Neural progenitor cell (in vitro differentiated cells): ENCODE measurements at places on chromosomes 3 and 15. TPM values are rescaled to one million over a fixed set of nuclear protein-coding genes. Genes with fewer than 3 reads are reported as not detected.
A peak's percentile ranks its signal among the peaks of the same experiment; 100 is the strongest.

DNA sequence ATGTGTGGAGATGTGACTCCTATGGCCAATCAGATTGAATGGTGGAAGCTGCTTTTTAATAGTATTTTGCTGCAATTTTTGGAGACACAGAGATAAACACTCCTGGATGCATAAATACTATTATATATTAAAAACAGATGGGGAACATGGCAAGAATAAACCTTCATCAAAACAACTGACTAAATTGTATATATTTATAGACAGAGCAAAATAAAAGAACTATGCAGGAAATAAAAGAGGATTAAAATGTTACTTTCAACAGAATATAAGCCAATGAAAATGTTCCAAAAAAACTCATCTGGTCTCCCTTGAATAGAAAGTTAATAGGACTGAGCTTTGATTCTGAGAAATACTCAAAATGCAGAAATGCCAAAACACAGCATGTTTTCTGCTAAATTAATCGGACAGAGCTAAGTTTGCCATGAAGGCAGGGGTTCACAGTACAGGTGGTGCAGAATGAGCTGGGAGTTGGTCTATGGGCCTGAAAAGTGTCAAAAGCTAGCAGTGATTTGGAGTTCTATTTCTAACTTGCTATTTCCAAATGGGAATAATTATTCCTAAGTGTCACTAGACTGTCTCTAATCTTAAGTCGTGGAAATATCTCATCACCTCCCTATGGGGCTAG, 227.2 kb downstream of the CNTN3 start:
- no peak for DNase-seq

GRCh38 chr3:31170932-31171670, 276.6 kb upstream of the GADL1 start:
- DNase-seq: no peak

GRCh38 chr3:177657243-177657642, 460.0 kb upstream of the TBL1XR1 start:
- DNase-seq: no peak

DNA sequence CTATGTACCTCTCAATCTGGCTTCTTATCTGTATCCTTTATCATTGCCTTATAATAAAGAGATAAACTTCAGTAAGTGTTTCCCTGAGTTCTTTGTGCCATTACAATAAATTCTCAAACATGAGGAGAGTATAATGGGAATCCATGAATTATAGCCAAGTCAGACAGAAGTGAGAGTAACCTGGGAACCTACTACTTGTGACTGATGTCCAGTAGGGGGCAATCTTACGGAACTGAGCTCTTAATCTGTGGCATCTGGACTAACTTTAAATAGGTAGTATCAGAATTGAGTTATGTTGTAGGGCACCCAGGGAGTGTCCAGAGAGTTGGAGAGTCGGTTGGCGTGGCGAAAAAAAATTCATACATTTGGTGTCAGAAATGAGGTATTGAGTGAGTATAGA, 542.6 kb downstream of the ZBBX start:
- DNase-seq: peak; percentile 66

DNA sequence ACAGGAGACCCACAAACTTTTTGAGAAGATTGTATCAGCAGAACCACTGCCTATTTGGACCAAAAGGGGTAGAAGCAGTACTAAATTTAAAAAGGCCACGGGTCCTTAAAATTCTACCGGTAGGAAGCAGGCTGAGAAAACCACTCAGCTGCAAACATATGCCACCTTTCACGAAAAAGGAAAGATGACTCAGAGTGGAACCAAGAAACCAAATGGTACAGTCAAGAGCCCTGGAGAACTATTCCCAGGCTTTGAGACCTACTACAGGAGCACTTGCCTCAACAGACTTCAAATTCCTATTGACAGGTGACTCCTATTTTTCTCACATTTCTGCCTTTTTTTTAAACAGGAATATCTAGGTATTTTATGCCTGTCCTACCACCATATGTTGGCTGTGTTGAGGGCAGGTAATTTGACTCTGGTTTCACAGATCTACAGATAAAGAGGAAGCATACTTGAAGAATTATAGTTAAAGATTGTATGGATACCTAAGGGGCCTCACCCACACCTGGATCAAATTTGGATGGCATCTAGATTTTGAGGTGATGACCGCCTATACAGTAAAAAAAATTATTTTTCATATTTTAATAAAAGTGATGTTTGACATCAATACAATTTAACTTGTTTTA, 10.1 kb downstream of the GOLIM4 start:
- no peak for DNase-seq

- DNase-seq: no peak
Observed at GRCh38 chr3:150319900-150320299, 88.2 kb upstream of the TSC22D2 start.

DNA sequence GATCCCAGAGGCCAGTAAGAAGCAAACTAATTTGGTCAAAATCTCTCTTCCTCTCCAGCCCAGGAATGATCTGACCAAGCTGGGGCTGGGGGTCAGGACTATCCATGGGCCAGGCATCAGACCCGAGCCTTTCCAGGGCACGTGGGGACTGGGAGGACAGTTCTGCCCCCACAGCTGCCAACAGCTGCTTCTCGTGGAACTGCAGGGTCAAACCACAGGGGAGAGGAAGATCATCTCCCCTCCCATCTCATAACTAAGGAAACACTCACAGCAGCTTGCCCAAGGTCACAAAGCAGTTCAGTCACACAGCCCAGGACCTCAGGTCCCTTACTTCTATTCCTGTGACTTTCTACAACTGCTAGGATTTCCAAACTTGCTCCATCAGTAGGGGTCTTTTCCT, 47.1 kb downstream of the DAPK2 start:
- no peak for DNase-seq

GRCh38 chr3:65627062-65627461, 411.7 kb downstream of the MAGI1 start:
- no peak for DNase-seq

- DNase-seq: no peak
Observed at GRCh38 chr3:184085389-184085852, 11.4 kb upstream of the HTR3E start.

GRCh38 chr3:107990926-107991325, 99.9 kb downstream of the CD47 start:
- DNase-seq: no peak

DNA sequence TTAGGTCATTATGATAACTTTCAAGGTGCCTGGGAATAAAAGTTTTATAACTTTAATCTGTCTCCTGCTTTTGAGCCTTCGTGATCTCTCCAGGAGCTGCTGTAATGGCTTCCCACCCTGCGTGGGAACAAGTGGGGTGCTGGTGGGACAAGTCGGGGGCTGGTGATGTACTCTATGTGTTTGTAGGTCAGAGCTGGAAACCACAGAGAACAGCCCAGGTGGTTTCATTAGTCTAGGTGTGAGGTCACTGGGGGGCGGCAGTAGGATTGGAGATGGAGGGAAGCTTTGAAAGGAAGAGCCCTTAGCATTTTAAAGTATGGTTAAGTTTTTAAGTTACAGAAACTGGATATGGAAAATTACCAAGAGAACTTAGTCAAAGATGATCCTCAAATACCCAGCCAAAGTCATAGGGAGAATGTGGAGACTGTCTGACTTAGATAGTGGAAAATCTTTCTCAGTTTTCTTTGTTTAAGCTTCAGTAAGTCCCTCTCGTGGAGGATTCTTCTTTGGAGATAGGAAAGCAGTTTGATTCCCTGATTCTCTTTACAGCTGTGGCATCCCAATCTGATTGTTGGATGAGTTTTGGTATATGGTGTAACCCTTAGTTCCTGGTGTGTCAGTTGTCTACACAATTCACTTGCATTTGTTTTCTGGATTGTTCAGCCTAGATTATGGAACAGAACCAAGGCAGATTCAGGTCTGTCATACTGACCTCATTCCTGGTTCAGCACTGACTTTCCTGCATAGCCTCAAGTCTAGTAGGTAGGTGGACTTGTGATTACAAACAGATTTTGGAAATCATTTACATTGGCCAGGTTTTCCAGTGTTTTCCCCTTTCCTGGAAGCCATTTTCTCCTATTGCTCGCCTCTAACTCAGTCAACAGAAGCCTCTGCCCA, 115.6 kb downstream of the FNDC3B start:
- no peak for DNase-seq

DNA sequence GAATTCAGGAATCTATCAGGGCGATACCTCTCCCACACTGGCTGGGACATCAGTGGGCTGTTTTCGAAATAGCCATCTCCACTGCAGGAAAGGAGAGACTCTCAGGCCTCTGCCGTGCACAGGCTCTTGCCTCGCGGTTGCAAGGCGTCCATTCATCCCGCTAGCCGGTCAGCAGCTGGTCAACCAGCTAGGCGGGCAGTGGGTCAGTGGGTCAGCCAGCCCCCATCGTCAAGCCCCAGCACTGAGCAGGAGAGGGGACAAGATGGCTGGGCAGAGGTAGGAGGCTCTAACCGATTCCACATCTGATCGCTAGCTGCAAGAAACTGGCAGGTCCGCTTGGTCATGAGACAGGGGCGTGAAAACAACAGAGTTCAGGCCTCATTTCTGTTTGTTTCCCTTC, 45.1 kb downstream of the MUC4 start:
- DNase-seq: no peak

CYP8B1 gene
- total RNA-seq: not detected in 2 replicates

TNNC1 gene
- total RNA-seq: 0.67 and 5.8 TPM in 2 replicates

MTHFS gene
- total RNA-seq: 26.7 and 28.9 TPM in 2 replicates
